ENCODE measurements at places on chromosomes 1 and 21.
A peak's percentile ranks its signal among the peaks of the same experiment; 100 is the strongest.

GRCh38 chr1:30761381-30762151, 4.0 kb upstream of the LAPTM5 start:
- no peak for DNase-seq

DNA sequence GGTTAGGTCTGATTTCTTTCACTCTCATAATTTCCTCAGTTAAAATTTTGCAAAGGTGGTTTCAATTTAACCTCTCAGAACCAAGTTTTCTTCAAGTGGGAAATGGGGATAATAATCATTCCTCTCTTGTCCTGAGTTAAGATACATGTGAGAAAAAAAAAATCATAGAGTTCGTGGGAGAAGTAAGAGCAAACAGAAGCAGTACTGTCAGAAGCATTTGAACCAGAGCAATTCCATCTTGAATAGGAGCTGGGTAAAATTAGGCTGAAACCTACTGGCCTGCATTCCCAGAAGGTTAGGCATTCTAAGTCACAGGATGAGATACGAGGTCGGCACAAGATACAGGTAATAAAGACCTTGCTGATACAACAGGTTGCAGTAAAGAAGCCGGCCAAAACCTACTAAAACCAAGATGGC, 28.6 kb upstream of the TMEM61 start:
- DNase-seq, result no peak

DNA sequence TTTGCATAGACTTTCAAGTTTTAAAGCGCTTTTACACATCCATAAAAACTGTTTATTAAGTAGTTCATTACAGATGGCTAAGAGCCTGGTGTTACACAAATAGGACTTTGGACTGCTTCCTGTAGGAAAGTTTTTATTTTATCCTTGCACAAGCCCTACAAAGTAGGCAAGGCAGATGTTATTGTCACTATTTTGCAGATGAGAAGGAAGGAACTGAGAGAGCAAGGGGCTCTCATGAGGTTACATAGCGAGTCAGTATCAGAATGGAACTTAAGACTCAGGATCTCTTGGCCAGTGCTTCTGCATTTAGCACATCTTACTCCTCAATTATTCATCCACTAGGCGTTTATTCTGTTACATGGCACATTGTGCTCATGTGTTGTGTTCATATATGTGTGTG, 2.6 kb upstream of the MAPKAPK2 start:
- no peak for DNase-seq

- peak; percentile 30 for DNase-seq
Measured at GRCh38 chr1:179002552-179003345, 22.9 kb upstream of the FAM20B start.

DNA sequence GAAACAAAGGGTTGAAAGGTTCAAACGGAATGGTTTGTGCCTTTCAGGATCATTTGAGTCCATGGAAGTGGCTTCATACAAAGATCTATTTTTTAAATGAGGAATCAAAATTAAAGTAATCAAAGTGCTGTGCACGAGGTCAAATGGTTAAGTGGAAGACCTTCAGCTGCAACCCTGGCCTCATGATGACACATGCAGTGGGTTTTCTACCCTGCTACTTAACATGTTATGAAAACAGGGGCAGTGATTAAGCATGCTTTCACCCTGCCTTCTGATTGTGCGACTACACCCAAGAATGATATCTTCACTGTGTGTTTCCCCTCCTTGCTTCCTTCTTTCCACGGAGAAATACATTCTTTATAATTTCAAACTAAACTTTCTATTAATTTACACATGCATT, 604.2 kb downstream of the LRRIQ3 start:
- no peak for DNase-seq

DNA sequence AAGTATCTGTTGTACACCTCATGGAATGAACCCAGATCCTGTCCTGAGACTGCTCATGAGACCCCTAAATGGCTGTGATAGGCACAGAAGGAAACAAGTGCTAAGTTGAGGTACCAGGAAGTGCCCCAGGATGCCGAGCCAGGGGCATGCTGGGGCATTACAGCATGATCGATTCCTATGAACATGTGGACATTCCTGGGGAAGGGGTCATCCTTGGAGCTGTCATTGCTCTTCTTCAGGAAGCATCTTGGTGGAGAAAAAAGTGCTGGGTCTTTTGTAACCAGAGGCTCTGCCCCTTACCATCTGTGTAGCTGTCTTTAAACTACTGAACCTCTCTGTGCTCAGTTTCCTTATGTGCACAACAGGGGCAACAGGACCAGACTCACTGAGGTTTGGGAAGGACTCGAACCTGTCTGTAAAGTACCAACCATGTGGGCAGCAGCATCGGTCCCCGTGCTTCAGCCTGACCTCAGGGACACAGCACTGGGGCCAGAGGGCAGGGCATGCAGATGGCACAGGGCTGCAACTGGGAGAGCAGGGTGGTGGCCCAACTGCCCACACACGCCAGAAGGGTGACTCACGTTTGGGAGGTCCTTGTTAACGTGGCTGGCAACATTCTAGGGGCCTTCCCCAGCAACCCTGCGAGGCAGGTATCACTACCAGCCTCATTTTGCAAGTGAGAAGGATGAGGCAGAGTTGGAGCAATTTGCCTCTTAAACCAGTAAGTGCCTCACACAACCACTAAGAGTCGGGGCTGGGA, 142.3 kb upstream of the EDN2 start:
- DNase-seq, result no peak

DNA sequence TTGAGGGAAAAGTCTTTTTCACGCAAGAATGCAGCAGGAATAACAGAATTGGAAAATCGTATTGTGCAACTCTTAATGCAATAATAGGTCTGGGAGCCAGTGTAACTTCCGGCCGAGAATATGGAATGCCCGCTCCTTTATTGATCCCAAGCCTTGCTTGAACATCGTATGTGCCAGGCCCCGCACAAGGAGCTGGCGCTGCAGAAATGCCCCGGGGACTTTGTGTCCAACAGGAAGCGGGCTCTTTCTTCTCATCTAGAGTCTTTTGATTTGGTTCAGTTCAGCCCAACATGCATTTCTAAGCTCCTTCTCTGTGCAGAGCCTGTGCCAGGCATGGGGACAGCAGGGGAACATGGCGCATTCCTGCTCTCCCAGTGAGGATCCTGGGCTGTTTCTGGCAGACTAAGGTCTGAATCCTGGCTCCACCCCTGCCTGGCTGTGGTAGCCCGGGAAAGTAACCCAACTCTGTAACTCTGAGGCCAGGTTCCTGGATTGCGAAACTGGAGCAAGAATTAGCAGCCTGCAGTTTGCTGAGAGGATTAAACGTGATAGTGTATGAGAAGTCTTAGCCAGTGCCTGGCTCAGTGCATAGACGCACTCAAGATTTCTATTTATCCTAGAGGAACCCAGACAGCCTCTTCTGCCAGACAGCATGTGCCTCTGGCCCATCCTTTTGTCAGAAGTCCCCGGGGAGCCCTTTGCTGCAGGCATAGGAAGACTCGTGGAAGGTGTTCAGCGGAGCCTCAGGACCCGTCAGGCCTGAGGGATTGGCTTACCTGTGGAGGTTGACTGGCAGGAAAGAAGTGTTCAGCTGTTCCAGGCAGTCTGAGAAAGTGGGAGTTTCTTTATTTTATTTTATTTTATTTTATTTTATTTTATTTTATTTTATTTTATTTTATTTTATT, 987 bp upstream of the CDCP2 start:
- DNase-seq, result no peak

- DNase-seq, result no peak
Measured at GRCh38 chr1:39089931-39090521, 63.9 kb downstream of the NDUFS5 start.

DNA sequence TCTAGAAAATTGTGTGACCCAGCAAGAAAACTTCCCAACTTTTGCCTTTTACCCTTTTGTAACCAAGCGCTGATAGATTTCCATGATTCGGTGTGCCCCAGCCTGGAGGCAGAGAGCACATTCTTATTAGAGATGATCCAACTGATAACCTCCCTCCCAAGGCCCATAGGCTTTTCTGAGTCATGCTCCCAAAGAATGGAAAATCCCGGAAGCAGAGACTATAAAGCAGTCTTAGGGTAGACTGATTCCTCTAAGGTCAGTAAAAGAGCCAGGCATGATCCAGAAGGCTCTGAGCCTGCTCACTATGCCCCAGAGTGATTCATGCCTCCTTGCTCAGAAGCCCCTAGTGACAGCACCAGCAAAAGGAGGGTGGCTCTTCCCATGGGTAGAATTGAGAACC, 4.3 kb downstream of the CAMK1G start:
- no peak for DNase-seq

- DNase-seq, result no peak
Measured at GRCh38 chr21:43719748-43720538, 1.0 kb downstream of the PDXK start.

- DNase-seq, result no peak
Measured at GRCh38 chr1:193729429-193729828, 543.0 kb upstream of the B3GALT2 start.

GRCh38 chr1:31476891-31477846, 64.2 kb downstream of the SERINC2 start:
- no peak for DNase-seq

DNA sequence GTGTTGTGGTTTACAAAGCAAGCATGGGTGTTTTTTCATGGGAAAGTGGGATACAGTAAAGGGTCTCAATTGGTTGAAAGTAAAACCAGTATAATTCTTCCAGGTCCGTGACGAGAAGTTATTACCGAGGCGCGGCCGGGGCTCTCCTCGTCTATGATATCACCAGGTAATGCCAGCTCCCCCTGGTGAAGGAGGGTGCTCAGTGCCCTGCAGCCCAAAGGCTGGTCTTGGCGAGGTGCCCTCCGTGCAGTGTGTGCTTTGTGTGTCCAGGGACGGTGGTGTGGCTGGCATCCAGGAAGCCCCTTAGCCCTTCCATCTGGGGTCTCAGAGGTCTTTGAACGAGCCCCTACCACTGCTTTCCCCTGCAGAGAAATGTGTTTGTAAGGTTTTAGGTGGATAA, 24.8 kb downstream of the RAB4A start:
- no peak for DNase-seq

- DNase-seq, result no peak
Measured at GRCh38 chr21:39197448-39198233, 14.4 kb upstream of the PSMG1 start.

DNA sequence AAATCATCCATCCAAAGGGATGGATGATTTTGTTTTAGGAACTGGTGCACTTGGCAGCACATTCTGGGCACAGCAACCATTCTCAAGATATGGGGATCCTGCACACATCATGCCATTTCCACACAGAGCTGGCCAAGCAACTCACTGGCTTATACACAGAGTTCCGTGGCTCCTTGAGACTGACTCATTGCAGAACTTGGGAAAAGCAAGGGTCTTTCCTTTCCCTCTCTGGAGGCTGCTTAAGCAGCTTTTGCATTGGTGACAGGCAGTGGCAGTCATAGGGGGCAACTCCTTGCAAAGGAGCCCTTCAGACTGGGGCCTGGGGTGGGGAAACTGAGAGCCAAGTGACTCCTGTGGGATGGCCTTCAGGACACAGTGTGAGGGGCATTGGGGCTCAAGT, 1.9 kb upstream of the MAD2L2 start:
- DNase-seq, result no peak

DNA sequence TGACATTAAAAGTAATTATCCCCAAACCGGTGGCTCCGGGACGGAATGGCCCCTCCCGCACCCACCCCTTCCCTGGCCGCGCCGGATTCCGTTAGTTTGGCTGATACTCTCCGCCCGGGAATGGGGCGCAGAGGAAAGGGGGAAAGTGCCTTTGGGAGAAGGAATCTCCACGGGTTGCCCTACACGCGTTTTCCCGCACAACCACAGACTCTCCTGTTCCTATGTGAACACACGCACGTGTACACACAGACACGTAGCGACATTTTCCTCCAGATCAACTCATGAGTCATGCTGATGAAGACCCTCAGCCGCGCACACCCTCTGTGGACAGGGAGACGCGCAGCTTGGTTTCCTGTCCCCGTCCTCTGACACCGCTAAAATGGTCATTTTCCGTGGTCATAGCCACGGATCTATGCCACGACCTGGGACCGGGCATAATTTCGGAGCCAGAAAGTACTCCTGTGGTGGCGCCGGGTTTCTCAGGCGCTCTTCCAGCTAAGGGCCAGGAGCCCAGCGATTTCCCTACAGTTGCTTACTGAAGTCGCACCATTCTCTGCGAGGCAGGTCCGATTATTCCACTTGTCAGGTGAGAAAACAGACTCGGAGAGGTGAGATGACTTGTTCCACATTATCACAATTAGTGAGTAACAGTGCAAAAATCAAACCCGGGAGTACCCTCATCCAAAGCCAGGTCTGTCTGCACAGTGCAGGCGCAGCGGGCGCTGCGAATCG, 4.0 kb upstream of the DMRTA2 start:
- no peak for DNase-seq

DNA sequence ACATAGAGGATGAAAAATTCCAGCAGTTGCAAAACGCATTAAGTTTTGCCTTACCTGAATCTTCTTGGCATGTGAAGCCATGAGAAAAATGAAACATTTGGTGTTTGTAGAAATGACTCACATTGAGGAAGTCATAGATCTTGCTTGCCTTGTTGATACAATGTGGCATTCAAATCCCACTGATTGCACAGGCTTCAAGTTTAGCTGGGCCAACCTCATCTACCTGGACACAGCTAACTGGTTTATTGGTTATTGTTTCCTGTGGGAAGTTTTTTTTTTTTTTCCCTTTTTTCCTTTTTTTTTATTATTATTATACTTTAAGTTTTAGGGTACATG, 168.9 kb upstream of the C21orf91 start:
- DNase-seq, result no peak

- no peak for DNase-seq
Measured at GRCh38 chr1:53918343-53918742, 24.4 kb downstream of the DIO1 start.

- DNase-seq, result no peak
Measured at GRCh38 chr1:64263335-64263734, 59.9 kb downstream of the UBE2U start.

DNA sequence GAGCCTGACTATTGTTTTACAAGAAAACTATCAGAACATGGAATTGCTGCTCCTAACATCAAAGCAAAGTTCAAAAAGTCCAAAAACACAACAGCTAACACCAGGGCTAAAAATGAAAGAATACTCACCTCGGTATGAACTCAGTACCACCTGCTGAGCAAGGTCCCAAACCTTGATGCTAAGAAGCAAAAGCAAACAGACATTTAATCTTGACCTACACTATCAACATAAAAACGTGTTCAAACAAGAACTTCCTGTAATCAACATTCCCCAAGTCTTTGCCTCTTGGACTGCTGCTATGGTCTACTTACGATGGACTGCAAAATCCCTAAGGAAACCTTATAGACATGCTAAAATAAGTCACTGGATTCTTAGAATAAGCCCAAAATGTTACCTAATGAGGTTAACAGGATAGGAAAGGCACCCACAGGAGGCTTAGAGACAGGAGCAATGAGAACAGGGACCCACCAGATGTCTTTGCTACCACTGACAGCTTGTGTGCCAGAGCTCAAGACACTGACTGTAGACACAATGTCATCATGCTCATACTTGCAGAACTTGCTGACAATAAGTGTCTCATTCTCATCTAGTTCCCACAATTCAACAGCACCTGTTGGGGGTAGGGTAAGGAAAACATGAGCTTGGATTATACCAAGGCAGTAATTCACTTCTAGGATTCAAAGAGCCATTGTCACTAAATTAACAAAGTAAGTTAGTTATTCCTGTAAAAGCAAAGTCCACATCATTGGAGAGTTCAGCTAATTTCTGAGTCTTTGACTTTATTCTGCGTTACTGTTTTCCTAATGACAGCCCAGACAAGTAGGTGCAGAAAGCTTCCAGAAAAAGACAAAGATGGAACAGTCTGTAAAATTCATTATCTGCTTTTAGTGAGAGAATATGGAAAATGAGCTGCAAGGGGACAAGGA, 1.8 kb downstream of the WDR77 start:
- no peak for DNase-seq

- no peak for DNase-seq
Measured at GRCh38 chr1:196774603-196775002, at the start of gene CFHR3. Gene CFHR3 (plus strand): TSS chr1:196774840. CDS start chr1:196774887, 47 bp downstream.

Data from stimulated activated CD4-positive, alpha-beta T cell treated with anti-CD3 and anti-CD28 coated beads, TNF-alpha, amount 100 ng/mL, for 4 hours (primary cell).